ENCODE measurements at places on chromosomes 3 and 15.

GRCh38 chr15:50046159-50046558 is 72.9 kb downstream of the ATP8B4 start:
- DNase-seq = no peak

- DNase-seq = no peak
Measured at GRCh38 chr3:196778755-196779154, 39.1 kb downstream of the PAK2 start.

- DNase-seq = no peak
Measured at GRCh38 chr15:77836121-77836692, 203.5 kb upstream of the LINGO1 start.

DNA sequence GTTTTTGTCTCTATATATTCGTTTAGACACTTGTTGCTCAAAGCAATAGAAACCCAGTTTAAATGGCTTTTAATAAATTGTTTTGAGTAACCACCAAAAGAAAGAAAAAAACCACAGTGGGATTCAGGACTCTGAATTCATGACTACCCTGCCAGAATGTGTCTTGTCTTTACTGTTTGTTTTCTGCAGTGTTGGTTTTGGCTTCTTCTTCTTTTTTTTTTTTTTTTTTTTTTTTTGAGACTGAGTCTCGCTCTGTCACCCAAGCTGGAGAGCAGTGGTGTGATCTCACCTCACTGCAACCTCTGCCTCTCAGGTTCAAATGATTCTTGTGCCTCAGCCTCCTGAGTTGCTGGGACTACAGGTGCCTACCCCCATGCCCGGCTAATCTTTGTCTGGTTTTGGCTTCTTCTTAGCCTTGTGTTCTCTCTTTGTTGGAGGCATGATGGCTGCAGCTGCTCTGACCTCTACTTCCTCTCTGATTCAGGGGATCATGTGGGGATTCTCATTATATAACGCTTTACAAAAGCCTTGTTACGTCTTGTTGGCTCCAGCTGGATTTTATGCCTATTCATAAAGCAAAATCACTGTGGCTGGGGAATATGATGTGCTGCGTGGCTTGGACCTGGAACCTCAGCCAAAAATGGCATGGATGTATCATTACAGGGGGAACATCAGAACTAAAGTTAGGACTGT is 54.0 kb downstream of the PLS1 start:
- DNase-seq = peak; percentile 30

- DNase-seq = no peak
Measured at GRCh38 chr3:53166206-53166605, 5.2 kb downstream of the PRKCD start.

GRCh38 chr15:31270767-31271166 is 55.9 kb upstream of the KLF13 start:
- DNase-seq = peak; percentile 49

GRCh38 chr15:100918690-100919480 is at the start of gene LRRK1:
Gene LRRK1, plus strand, starts transcription at chr15:100919357. Its CDS starts 5,276 bp downstream, at chr15:100924633.
- no peak for DNase-seq

GRCh38 chr3:40690749-40691451 is 166.1 kb downstream of the ZNF621 start:
- DNase-seq = no peak

DNA sequence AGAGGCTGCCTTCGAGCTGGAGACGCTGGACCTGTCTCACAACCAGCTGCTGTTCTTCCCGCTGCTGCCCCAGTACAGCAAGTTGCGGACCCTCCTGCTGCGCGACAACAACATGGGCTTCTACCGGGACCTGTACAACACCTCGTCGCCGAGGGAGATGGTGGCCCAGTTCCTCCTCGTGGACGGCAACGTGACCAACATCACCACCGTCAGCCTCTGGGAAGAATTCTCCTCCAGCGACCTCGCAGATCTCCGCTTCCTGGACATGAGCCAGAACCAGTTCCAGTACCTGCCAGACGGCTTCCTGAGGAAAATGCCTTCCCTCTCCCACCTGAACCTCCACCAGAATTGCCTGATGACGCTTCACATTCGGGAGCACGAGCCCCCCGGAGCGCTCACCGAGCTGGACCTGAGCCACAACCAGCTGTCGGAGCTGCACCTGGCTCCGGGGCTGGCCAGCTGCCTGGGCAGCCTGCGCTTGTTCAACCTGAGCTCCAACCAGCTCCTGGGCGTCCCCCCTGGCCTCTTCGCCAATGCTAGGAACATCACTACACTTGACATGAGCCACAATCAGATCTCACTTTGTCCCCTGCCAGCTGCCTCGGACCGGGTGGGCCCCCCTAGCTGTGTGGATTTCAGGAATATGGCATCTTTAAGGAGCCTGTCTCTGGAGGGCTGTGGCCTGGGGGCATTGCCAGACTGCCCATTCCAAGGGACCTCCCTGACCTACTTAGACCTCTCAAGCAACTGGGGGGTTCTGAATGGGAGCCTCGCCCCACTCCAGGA is 21.1 kb downstream of the NRROS start:
- DNase-seq = no peak

GRCh38 chr3:100160521-100160920 is 46.2 kb upstream of the FILIP1L start:
- DNase-seq = no peak

- no peak for DNase-seq
Measured at GRCh38 chr3:17158941-17159682, 274.4 kb downstream of the PLCL2 start.

DNA sequence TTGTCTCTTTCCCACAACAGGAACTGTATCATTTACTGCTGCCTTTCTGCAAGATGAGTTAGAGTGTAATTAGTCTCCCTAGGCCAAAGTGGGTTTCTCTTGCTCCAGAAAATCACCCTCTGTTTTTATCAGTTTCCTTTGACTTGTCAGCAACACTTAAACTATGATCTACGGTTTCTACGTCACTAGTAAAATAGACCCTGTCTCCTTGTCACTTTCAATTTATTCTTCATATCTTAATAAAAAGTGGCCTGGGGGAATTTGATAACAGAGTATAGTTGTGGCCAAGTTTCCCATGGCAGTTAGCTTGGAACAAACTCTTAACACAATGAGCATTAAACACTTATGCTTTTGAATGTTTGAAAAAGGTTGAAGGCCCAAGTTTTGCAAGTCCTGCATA is 79.6 kb downstream of the CGNL1 start:
- no peak for DNase-seq

DNA sequence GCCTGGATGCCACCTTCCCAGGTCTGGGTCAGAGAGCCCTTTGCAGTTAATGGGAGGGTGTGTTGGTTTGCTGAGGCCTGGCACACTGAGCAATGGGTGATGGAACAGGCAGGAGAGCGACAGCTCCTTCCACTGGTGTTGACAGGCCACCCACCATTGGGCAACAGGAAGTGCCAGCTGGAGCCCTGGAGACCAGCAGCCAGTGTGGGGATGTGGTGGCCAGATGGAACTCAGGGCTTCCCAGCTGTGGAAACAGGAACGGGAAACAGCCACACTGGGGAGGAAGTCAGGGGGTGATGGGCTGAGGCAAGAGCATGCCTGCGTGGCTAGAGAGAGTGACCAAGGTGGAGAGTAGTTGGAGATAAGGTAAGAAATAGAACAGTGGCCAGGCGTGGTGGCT is 9.3 kb downstream of the PSTPIP1 start:
- peak; percentile 96 for DNase-seq
